ENCODE measurements at places on chromosomes 5 and 9.
A peak's percentile ranks its signal among the peaks of the same experiment; 100 is the strongest.

DNA sequence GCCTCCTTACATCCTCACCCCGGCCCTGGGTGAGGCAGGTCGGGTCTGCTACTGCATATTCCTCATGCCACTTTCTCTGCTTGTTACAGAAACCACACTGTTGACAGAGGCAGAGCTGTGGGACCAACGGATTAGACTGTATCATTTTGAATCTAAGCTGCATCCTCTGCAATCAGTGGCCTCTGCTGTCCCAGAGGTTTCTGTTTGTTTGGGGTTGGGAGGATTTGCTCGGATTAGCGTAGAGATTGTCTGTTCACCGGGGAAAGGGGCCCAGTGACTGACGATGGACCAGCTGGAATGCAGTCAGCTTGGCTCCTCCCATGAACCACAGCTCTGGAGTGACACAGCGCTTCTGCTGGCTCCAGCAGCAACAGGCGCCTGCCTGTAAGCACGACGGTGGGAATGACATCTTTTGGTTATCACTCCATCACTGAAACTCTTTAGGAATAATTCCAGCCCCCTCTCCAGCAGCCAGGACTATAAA lies 37.3 kb upstream of the ADRA1B start:
- DNase-seq: no peak

DNA sequence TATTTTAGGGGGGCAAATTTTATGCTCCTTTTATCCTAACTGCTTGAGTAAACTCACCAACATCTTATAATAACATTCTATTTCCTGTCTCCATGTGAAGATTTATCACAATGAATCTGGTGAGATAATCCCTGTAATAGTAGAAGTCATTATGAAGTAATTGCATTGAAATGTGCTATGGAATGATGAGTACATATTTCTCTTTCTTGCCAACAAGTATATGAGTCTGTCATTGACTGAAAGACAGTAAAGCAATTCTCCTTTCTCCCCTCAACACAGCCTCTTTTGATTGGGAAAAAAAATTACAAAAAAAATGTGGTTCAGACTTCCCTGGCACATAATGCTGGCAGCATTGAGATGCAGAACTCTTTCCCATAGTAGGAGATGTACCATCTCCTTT lies 459.2 kb upstream of the RGMB start:
- no peak for DNase-seq

DNA sequence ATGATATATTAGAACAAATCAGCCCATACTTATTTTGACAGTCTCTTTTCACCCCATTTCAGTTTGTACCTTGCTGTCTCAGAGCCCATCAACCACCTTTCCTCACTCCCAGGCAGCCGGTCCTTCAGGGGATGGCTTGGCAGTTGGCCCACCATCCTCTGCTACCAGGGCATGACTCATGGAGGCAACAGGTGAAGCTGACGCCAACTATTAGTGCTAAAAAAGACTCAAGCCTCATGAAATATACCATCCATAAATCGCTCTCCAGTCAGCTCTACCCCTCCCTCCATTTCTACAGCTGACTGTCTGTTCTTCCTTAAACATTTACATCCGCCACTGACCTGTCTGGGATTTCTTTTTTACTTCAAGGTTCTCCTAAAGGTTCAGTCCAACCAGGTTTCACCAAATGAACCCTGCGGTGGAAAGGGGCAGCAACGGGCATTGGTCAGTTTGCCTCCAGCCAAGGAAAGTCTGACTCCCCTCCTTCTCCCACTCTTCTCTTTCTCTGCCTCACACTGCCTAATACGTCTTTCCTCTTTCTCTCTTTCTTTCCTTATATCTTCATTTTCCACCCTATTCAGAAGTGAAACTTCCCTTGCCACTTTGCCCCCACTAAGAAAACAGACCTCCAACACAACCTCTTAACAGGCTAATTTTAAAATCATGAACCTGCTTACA lies 439.1 kb downstream of the RAB3C start:
- DNase-seq: no peak

GRCh38 chr9:104831681-104832080 lies 67.8 kb downstream of the NIPSNAP3B start:
- no peak for DNase-seq

- no peak for DNase-seq
Measured at GRCh38 chr5:149048811-149049210, 14.1 kb downstream of the SH3TC2 start.

- DNase-seq: no peak
Measured at GRCh38 chr5:83767409-83767992, 46.8 kb upstream of the HAPLN1 start.

- peak; percentile 1 for DNase-seq
Measured at GRCh38 chr9:38227061-38227540, 158.1 kb upstream of the SHB start.

GRCh38 chr5:52864884-52865283 lies 77.2 kb downstream of the ITGA1 start:
- DNase-seq: no peak

DNA sequence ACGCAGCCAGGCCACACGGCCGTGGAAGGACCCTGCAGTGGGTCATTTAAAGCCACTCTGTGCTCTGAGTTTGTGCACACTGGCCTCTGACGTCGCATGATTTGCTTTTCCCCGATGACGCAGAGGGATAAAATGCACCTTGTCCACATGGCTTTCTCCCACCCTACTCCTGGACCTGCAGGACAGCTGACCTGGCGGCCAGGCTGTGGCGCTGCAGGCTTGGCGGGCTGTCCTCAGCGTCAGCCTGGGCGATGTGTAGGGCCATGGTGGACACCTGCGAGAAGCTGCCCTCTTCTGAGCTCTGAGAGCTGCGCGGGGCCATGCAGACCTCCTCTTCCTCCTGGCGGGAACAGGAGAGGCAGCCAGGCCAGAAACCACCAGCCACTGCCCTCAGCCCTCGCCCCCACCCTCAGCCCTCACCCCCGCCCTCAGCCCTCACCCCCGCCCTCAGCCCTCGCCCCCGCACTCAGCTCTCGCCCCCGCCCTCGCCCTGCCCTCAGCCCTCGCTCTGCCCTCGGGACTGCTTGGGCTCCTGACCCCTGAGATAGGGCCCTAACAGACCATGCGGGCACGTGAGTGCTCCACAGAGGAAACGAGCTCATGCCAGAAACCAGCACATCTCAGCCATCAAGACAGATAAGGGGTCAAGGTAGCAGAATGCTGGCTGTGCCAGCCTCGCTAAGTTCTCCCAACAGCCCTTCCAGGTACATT lies 20.0 kb upstream of the SCGB3A1 start:
- no peak for DNase-seq

DNA sequence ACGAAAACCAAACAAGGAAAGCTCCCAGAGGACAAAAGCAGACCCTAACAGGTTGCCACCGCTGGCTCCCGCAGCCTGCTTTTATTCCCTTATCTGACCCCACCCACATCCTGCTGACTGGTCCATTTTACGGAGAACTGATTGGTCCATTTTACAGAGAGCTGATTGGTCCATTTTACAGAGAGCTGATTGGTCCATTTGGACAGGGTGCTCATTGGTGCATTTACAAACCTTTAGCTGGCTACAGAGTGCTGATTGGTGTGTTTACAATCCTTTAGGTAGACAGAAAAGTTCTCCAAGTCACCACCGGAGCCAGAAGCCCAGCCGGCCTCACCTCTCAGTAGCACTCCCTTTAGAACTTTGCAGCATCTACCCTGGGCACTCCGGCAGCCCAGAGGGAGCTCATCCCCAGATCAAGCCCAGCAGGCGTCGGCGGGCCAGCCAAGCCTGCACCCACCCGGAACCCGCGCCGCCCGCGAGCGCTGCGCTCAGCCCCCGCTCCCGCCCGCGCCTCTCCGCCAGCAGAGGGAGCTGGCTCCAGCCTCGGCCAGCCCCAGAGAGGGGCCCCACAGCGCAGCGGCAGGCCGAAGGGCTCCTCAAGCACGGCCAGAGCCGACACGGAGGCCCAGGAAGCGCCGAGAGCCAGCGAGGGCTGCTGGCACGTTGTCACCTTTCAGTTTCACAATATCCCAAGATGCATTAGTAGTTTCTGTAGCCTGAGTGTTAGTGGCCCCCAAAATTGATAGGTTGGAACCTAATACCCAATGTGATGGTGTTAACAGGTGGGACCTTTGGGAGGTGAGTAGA lies 35.3 kb upstream of the CLPTM1L start:
- DNase-seq: no peak

GRCh38 chr5:115735108-115735998 lies 81.1 kb downstream of the CDO1 start:
- no peak for DNase-seq
